ACHN (cell line): ENCODE measurements at places on chromosomes 16 and 17.
A peak's percentile ranks its signal among the peaks of the same experiment; 100 is the strongest.

DNA sequence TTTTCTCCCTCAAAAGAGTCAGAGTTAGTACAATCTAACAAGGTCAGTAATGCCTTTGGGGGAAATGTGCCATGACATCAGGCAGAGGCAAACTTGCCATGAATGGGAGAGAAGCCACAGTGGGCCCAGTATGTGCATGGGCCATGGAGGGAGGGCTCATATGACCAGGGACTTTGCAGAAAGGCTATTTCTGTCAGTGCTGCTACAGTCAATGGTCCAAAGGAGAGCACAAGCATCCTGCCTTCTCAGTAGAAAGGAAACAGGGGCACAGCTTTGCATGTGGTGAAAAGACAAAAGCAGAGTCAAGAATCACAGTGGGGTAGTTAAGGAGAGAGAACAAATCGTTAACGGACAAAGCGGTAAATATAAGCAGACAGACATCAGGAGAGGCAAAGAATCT lies 11.2 kb upstream of the CORO6 start:
- no peak for DNase-seq

DNA sequence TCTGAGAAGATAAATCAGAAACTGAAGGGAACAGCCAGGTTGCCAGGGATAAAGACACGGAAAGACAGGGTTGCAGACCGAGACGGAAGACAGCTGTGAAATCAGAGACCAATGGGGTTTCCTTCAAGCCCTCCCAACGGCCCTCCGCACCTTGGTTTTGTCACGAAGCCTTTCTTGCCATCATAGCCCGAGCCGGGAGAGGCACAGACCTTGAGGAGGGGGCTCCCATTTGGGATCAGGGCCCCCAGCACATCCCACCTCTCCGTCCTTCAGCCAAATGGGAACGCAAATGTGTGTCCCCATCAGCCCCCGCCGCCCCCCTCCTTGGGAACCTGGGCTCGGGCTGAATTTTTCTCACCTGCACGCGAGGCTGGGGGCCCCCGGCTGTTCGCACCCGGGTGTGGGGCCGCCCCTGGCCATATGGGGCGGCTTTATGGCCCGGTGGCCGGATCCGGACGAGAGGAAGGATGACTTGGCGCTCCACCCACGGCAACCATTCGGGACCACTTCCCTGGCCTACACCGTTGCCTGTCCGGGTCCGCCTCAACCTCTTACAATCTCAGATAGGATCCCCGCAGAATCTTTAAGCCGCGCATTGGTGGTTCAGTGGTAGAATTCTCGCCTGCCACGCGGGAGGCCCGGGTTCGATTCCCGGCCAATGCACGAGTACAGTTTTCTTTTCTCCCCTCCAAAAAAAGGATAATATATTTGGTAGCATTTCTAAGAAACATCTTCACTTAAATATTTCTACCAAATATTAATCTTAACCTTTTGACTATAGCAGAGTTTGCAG lies 1.4 kb upstream of the HES7 start:
- DNase-seq = peak; percentile 79

- peak; percentile 83 for DNase-seq
These were observed 160.9 kb downstream of the SLC39A11 start for GRCh38 chr17:72931635-72932034.

GRCh38 chr16:73172973-73173709 lies 125.2 kb upstream of the ZFHX3 start:
- DNase-seq = no peak

- no peak for DNase-seq
These were observed 1498.3 kb downstream of the CDH11 start for GRCh38 chr16:63623551-63624039.

- DNase-seq = no peak
These were observed 231.2 kb downstream of the PRKCA start for GRCh38 chr17:66533572-66533971.

GRCh38 chr17:17554266-17554665 lies 37.2 kb downstream of the PEMT start:
- no peak for DNase-seq
